ENCODE measurements at places on chromosomes 5 and 9.

- no peak for DNase-seq
These were observed 53.9 kb downstream of the ZNF474 start for GRCh38 chr5:122183098-122183787.

- no peak for DNase-seq
These were observed 80.2 kb downstream of the STX17 start for GRCh38 chr9:99986642-99987041.

GRCh38 chr9:124290743-124291554 lies 33.2 kb downstream of the NEK6 start:
- DNase-seq: no peak

GRCh38 chr5:18051953-18052352 lies 417.7 kb downstream of the TAF11L14 start:
- no peak for DNase-seq

GRCh38 chr9:72935595-72935994 lies 17.3 kb downstream of the ALDH1A1 start:
- no peak for DNase-seq

- peak; percentile 69 for DNase-seq
These were observed 1.0 kb upstream of the GOLGA1 start for GRCh38 chr9:124941679-124942561.

GRCh38 chr9:132662152-132662945 lies 7.4 kb downstream of the DDX31 start:
- no peak for DNase-seq

DNA sequence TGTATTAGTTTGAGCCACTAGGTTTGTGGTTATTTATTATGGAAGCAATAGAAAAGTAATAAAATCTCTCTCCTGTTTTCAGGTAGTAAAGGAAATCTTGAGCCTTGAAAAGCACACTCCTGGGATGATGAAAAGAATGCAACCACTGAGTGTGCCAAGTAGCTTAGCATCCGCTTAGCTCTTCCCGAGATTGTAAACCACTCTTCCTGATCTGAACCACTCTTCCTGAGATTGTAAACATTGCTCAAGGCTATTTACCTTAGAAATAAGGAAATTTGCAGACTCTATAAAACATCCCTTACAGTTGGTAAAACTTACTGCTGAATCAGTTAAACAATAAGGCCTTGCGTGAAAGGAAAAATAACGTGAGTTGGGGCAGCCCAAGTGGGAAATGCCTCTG lies 17.4 kb upstream of the IL33 start:
- no peak for DNase-seq

- DNase-seq: no peak
These were observed 15.1 kb downstream of the IRF1 start for GRCh38 chr5:132475497-132475882.

Data from central memory CD4-positive, alpha-beta T cell (primary cell).